CD4-positive, alpha-beta T cell treated with Interferon gamma for 1 hour (primary cell): ENCODE measurements at places on chromosomes 12 and 14.

- no peak for DNase-seq
Observed at GRCh38 chr12:132469423-132469822, 20.5 kb upstream of the FBRSL1 start.

DNA sequence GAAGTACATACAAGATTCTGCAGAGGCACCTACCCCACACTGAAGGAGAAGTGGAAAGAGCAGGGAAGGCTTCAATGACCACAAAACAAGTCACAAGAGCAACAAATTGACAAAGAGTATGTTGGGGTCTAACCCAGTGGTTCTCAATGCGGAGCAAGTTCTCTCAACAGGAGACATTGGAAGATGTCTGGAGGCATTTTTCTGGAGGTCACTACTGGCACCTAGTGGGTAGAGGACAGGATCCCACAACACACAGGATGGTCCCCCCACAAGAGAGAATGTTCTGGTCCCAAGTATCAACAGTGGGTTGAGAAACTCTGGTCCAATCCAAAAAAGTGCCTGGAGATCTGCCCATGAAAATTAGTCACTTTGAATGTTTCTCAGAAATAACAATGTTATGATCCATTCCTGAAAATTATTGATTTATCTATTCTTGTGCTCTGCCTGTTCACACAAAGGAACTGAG lies 3.4 kb downstream of the SSH1 start:
- DNase-seq = no peak

- no peak for DNase-seq
Observed at GRCh38 chr14:101630056-101630965, 69.0 kb downstream of the DIO3 start.

DNA sequence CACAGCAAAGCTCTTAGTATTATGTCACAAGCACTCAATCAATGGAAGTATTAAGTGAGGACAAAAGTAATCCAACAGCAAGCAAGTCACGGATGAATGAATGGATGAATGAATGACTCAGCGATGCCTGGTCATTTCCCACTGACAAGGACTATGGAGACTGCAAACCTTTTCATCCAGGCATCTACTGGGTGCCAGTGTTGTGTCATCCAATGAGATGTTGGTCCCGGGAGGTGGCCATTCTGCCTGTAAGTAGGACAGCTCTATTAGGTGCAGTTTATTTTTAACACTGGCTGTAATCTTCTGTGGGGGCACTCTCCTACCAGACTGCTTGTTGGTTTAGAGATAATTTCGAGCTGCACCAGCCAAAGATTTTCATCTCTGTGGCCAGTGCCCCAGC lies 39.4 kb downstream of the STAB2 start:
- no peak for DNase-seq

DNA sequence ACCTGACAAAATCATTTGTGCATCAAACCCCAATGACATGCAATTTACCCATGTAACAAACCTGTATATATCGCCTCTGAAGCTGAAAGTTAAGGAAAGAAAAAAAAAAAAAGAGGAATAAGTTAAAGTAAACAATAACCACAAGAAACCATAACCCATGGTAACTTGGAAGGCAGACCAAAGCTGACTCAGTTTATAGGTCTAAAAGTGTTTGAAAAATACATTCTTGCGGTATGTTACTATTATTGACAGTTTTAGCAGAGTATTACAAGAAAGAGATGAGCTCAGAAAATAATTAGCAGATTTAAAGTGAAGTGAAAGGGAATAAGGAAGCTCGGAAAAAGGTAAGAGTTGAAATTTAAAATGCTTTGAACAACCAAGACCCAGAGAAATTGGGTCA lies 34.4 kb upstream of the MGAT4C start:
- no peak for DNase-seq

DNA sequence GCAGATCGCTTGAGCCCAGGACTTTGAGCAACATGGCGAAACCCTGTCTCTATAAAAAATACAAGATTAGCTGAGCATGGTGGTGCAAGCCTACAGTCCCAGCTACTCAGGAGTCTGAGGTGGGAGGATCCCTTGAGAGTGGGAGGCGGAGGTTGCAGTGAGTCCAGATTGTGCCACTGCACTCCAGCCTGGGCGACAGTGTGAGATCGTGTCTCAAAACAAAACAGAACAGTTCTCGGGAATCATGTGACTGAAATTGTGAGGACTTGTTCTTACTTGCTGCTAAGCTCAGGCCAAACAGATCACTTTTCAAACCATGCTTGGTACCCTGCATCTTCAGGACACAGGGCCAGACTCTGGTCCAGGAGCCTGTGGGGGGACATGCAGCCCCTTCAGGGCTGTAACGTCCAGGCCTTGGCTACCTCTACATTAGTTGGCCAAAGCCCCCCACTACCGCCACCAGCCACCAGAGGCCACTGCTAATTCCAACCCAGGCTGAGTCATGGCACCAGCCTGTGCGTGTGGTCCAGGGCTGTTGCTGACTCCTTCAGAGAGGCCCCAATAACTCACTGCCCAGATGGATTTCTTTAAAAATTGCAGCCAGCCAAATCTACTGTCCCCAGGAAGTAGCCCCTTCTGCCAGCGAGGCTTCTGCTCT lies 33.4 kb upstream of the SYNDIG1L start:
- no peak for DNase-seq

DNA sequence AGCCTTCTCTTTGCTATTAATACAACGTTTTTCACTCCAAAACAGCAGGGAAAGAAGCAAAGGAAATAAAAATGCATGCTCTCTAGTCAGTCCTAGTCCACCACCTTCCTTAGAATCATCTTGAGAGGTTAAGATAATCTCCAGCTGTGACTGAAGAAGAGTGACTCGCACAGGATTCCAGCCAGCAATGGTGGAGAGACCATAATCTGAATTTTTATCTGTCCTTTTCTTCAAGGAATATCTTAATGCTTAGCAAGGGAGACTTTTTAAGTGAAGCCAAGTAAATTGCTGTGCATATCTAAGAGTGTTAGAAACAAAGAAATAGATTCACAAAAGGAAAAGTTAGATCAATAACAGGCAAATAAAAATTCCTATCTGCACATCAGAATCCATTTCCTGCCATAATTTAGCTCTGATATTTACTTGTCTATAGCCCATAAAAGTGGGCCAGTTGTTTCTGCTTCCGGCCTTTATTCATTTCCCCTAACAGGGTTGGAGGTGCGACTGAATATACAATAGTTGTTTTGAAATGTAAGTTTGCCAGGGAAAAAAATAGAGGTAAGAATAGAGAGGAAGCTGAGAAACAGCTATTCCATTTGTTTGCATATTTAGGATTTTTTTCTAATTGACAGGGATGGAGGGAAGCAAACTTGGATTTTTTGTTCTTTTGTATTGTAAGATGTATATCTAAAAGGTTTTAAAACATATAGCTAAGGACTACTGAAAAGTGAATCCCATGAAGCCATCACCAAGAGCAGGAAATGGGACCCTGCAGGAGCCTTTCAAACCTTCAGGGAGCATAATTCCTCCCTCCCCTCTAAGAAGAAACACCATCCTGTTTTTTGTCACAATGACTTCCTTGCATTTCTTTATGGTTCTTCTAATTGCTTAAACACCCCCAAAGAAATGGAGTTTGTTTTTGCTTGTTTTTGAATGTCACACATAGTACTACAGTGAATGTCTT lies 154.0 kb downstream of the ITPR2 start:
- no peak for DNase-seq

GRCh38 chr12:19841451-19841850 lies 402.2 kb downstream of the AEBP2 start:
- no peak for DNase-seq

DNA sequence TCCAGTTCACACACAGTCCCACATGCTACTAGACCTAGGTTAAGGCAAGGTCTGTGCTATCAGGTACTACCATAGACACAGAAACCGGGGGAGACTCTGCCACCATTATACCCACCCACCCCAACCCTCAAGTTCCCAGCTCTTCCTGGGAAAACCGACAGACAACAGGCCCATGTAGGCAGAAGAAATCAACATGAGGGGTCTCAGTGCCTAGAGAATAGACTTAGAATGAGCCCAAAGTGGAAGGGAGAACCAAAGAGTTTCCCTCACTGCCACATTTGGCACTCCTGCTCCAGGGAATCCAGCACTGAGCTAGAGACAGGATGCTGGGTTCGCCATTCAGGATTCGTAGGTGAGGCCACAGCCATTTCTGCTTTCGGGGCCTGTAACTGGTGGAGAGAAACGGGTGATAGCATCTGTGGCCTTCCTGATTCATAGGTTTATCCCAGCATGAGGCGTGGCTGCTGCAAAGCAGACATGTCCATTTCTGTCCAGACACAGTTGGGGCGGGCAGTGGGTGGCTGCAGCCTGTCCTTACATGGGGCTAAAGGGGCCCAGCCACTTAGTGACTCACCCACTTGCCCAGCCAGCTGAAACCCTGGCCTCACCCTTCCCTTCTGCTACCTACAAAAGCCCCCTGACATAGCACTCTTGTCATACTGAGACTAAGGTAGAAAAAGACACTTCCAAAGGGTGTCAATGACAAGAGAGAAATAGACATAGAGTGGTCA lies 69.4 kb downstream of the IRF2BPL start:
- no peak for DNase-seq

DNA sequence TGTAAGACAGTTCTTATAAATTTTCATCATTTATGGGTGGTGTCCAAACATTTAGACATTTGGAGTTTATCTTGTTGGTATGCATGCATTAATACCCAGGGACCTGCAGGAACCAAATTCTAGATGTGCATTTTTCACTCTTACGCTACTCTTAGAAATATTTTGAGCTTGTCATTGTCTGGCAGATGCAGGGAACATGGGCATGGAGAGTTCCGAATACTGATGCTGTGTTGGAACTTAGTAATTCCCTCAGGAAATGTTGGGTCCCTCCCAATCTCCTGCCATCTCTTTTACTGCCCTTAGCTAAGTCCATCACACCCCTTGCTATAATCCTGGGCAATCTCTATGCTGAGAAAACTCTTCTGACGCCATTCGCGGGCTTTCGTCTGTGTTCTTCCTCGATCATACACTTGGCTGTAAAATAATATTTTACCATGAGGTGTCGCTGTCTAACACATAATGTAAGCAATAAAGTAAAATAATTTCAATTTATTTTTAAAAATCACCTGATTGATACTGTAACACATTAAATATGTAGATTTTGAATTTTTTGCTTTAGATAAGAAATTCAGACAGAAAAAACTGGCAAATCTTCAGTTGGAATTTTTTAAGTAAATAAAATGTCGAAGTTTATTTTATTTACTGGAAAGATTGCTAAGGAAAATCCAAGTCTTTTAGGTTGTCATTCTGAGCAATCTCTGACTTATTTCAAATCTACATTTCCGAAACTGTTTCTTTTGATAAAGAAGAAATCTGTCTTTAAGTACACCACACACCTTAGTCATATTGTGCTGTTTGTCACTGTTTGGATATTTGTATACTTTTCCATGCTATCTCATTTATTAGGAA lies 304.1 kb upstream of the SSTR1 start:
- DNase-seq = no peak

DNA sequence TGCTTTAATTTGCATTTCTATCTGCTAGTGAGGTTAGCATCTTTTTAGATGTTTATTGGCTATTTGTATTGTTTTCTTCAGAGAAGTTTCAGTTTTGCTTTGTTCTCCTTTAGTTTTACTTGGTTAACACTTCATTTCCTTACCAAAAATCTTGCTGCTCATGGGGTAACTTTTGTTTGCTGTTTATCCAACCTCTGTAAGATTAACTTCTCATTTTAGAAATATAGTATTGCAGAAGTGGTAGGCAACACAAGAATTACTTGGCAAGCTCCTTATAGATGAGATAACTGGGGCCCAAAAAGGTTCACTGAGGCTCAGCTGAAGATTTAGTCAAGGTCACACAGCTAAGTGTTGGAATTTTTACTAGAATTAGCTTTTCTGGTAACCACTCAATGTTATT lies 40.5 kb downstream of the ALKBH1 start:
- no peak for DNase-seq

DNA sequence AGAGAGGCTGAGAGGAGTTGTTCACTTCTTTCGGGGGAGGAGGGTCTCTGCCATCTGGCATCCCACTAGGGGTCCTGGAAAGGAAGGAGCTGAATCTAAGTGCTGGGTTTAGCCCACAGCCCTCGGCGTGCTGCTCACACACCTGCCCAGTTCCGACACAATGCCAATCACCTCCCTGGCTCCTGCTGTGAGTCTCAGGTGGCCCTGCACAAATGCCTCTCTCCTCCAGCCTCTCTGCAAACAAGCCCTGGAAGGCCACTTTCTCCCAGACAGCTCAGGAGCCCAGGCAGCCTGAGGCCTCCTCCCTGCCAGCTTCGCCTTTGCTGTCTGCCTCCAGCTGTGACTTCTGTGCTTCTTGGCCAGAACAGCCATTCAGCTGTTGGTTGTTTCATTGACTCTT lies 51.2 kb downstream of the SMIM41 start:
- DNase-seq = no peak

DNA sequence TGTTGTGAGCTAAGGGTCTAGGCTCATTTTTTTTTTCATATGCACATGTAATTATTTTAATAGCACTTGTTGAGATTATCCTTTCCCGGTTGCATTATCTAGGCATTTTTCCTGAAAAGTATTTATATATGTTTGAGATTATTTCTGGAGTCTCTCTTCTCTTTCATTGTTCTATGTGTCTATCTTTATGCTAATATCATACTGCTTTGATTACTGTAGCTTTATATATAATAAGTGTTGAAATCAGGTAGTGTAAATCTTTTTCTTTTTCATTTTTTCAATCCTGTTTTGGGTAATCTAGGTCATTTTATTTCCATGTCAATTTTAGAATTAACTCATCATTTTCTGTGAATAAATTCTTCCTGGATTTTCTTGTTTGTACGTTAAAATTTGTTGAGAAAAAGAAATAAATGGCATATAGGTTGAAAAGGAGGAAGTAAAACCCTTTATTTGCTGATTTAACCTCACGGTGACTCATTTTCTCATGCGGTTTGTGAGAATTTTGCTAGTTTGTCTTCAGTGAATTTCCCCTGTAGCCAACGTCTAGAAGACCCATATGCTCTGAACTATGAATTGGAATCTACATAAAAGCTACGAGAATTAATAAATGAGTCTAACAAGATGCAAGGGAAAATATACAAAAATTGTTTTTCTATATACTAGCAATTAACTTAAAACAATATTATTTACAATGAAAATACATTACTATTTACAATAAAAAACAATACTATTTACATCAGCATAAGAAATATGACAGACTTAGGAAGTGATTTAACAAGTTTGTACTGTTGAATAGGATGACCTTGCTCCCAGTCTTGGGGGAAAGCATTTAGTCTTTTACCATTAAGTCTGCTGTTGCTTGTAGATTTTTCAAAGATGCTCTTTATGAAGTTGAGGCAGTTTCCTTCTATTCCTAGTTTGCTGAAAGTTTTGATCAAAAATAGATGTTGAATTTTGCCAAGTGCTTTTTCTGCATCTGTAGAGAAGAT lies 105.0 kb downstream of the SNAPC1 start:
- DNase-seq = no peak
